ENCODE measurements at places on chromosomes 2 and 18.

GRCh38 chr18:42442656-42443055 is 487.6 kb downstream of the PIK3C3 start:
- no peak for DNase-seq

DNA sequence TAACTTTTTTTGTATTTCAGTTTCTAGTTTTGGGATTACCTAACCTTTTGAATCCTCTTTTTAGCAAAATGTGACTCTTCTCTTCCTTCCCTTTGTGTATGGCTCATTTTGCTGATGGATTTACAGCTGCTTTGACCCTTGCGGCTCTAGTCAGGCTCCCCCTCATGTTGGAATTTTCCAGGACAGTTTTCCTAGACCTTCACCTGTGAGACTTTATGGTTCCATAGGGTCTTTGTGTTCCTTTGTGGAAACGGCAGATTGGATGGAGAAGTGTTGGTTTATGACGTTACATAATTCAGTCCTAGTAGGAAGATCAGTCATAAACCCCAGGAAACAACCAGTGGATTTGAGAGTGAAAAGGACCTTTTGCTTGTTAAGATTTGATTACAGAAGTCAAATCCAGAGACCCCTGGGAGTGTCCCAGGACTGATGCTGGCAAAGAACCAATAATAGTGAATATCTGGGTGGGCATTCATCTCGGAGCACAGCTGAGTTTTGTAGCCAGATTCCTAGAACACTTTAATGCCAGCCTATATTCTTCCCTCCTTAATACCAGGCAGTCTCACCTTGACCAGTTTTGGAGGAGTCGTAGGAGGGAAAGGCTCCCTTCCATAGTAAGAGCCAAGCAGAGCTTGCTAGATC is 42.7 kb downstream of the SOCS6 start:
- no peak for DNase-seq

DNA sequence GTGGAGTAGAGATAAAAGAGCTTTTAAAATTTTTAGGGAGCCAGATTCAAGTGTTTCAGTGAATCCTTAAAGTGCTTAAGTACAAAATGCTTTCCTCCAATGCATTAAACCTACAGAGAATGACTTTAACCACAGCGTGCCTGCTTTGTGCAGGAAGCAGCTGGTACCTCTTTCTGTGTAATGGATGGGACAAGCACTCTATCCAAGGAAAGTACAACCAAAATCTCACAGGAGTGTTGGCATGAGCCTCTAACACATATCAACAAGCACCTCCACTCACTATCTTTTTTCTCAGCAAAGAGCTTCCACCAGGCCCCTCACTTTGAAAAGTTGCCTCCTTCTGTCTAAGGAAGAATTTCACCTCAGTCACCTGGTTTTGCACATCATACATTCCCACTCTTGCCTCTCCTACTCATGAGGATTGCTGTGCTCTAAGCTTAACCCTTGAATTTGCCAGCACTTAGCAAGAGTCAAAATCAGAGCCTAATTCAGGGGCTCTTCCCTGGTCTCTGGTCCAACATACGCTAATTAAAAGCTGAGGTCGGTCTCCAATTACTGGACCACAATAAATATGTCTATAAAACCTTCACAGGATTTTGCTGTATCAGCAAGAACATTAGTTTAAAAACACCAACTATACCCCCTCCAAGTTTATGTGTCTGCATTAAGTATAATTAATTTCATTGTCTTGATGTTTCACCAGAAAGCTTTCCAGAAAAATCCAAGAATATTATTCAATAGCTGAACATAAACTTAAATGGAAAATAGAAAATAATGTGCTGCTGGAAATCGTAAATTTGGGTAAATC is 68.9 kb downstream of the ZNF521 start:
- DNase-seq = no peak

- DNase-seq = no peak
Measured at GRCh38 chr2:194151231-194151630, 1505.8 kb upstream of the SLC39A10 start.

DNA sequence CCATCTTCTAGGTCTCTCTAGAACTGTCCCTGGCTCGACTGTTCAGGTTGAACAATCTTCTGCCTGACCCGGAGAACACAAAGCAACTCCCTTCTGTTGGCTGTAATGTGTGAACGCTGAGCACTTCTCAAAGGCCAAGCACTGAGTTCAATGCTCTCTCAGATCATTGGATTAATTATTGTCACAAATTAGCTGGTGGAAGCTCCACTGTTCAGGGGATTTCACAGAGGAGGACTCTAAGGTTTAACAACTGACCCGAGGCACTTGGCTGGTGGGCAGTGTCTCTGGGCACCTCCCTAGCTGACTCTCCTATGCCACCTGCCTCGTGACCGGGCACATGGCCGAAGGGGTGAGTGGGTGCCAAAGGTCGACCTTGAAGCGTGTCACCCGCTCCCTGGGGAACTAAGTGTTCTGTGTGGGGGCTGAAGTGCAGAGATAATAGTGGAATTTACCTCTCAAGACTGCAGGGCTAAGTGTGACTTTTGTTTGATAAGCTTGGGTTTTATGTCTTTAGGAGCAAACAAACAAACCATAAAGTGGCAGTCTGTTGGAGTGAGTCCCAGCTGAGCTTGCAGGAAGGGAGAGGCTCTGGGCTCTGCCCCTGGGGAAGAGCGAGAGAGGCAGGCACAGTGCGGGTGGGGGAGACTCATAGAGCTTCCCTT is 64.8 kb downstream of the BCL2L11 start:
- DNase-seq = no peak

GRCh38 chr2:10307561-10308156 is 5.0 kb downstream of the HPCAL1 start:
- no peak for DNase-seq

DNA sequence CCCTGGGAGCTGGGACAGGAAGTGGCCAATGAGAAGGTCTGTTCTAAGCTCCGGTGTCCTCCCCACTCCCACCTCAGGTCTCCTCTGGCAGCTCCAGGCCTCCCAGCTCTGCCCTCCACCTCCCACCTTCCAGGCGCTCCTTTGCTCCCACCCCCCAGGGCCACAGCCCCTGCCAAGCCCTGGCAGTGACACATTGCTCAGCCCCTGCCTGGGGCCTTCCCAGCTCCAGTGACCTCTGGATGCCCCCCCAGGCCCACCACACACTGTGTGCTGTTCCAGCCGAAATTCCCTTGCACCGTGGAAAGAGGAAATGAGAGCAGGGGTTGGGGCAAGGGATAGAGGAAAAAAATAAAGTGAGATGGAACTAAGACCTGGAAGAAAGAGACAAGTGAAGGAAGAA is 289.6 kb downstream of the CYP26B1 start:
- DNase-seq = no peak

DNA sequence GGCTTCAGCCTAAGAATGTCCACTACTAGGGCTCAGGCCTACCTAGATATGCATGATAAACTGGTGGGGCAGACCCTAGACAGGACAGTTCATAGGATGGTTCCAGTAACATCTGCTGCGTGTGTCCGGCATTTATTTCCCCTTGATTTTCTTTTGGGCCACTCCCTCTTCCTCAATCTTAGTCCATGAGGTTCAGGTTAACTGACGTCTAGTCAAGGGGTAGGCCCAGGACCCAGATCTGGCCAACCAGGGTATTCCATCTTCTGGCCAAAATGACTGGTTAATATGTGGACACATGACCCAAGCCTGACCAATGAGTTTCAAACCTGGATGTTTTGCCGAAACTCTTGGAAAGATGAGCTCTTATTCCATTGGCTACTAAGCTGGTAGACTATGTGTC is 15.2 kb downstream of the TMEM247 start:
- DNase-seq = no peak

Data from activated CD4-positive, alpha-beta T cell treated with anti-CD3 and anti-CD28 coated beads, Interleukin-2, amount 50 U/mL, for 16 hours (primary cell).